Stimulated activated CD4-positive, alpha-beta T cell treated with anti-CD3 and anti-CD28 coated beads, Interleukin-4, amount 100 ng/mL, for 48 hours (primary cell): ENCODE measurements at places on chromosomes 5 and 9.

- no peak for DNase-seq
These were observed 11.7 kb downstream of the OGN start for GRCh38 chr9:92392690-92393089.

DNA sequence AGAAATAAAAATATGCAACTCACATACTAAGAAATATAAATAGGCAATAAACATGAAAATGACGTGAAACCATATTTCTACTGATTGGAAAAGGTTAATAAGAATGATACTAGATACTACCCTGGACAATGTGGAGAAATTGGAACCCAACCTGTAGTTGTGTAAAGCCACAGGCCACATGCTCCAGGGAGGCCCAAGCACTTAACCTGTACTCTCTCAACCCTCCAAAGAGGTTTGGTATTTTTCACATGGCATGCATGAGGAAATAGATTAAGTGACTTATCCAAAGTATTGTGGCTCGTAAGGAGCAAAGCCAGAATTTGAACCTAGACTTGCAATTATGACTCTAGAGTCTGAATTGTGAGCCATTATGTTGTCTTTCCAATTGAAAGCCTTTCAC is 13.4 kb downstream of the LIFR start:
- no peak for DNase-seq

DNA sequence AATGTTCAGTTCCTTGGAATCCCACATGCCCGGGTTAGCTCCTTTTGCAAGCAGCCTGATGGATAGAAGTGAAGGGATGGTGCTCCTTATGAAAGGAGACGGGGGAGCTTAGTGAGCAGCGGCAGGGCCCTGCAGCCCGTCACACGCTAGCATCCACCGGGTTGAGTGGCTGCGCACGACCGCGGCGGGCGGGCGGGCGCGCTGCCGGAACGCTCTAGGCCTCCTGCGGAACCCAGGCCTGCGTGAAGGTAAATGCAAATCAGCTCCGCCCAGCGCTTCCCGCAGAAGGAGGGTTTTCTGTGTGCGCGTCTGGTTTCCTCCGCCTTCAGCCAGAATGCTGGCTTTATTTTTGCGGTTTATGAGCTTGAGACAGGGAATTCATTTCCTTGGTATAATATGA is 19.8 kb downstream of the IL12B start:
- DNase-seq: no peak

GRCh38 chr9:137395666-137396010 is 27.3 kb downstream of the EXD3 start:
- no peak for DNase-seq

DNA sequence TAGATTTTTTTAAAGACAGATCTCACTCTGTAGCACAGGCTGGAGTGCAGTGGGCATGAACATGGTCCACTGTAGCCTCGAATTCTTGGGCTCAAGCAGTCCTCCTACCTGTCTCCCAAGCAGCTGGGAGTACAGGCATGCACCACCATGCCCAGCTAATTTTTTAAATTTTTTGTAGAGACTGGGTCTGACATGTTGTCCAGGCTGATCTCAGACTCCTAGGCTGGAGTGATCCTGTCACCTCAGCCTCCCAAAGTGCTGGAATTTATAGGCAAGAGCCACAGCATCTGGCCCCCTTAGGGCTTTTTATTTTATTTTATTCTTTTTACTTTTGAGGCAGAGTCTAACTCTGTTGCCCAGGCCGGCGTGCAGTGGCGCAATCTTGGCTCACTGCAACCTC is 56.4 kb downstream of the NSD1 start:
- DNase-seq: no peak

DNA sequence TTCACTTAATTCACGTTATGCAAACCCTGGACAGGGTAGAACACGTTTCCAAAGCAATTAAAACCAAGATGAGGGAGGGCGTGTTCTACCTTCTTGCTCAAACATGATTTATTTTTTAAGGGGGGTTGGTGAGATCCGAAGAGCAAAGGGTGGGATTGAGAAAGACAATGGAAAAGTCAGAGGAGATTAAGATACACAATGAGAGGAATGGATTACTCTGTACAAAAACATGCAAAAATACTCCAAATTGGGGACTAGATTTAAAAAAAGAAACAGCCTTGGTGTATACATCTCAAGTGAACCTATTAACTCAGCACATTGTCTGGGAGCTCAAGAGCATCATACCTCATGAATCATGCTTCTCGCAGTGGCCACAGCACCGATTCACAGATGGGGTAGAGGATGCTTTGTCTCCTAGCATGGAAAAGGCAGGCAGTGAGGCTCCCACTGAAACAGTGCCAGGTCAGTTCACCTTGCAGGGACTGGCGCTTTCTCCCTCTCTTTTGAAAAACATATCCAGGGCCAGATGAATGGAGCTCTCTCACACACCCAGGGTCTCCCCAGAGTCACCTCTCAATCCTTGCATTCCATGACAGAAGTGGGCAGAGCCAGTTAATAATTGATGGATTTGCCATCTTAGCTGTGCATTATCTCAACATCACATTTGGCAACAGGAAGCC is 459.7 kb downstream of the BNC2 start:
- no peak for DNase-seq

DNA sequence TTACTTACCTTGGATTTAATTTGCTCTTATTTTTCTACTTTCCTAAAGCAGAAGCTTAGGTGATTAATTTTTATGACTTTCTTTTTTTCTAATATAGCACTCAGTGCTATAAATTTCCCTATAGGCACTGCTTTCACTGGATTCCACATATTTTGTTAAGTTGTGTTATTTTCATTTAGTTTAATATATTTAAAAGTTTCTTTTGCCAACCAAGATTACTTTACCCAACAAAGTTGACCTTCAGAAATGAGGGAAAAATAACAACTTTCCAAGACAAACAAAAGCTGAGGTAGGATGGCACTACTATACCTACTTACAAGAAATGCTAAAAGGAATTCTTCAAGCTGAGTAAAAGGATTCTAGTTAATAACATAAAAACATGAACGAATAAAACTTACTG is 8.8 kb upstream of the IFNB1 start:
- DNase-seq: no peak

GRCh38 chr9:133071484-133072150 is 9.8 kb downstream of the CEL start:
- no peak for DNase-seq

GRCh38 chr5:60765019-60765709 is 65.2 kb upstream of the DEPDC1B start:
- no peak for DNase-seq

- no peak for DNase-seq
These were observed 85.0 kb upstream of the SSBP2 start for GRCh38 chr5:81835814-81836367.

DNA sequence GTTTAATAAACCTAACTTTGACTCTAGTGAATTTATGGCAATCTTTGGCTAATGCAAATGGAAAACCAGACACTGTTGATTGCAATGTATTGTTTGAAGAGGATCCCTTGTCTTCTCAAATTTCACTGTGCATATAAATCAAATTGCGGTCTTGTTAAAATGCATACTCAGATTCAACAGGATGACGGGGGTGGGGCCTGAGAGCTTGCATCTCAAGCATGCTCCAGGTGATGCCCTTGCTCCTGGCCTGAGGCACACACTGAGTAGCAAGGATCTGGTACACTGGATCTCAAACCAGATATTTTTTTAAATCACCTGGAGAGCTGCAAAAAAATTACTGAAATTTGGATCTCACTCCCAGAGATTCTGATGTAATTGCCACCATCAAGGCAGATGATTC is 463.7 kb downstream of the DNAH5 start:
- no peak for DNase-seq

GRCh38 chr5:34742061-34742460 is 85.9 kb downstream of the RAI14 start:
- no peak for DNase-seq

DNA sequence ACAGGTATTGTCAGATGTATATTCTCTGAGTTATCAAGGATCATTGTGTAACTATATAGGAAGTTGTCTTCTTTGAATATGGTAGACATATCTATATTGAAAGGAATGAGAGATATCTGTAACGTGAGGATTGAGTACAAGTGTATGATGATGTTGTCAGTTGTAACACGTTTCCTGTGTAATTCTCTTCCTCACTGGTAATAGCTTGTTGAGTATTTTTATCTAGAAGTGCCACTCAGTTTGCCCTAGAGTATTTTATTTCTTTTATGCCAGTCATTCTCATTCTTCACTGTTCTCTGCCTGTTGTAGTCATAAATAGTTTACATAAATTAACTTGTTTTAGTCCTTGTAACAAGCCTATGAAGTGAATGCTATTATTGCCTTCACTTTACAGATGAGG is 172.1 kb downstream of the BAAT start:
- no peak for DNase-seq

GRCh38 chr9:83572524-83572923 is 34.3 kb upstream of the FRMD3 start:
- DNase-seq: no peak

DNA sequence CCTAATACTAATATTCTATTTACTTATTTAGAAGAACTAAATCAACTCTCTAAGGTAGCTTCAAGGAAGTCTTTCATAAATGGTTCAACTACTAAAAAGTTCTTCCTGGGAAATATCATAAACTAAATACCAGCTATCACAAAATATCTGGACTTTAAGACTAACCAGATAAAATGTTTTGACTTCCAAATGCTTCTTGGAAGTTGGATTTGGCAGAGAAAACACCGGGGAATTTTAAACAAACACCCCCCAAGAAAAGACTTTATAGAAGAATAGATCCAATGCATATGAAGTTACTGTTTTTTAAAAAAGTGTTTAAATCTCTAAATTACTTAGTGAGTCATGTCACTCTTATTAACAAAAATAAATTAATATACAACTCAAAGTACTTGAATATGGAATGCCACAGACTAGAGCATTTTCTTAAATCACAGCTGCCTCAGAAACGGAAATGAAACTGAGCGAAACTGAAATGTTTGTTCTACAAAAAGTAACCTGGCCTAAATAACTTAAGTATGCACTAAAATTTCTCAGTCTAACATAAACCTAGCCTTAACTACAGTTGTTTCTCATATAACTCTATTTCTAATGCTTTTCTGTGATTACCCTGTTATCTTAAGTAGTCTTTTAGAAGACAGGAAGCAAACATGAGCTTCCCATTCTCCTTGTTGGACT is 6.8 kb downstream of the ABCA1 start:
- DNase-seq: no peak

DNA sequence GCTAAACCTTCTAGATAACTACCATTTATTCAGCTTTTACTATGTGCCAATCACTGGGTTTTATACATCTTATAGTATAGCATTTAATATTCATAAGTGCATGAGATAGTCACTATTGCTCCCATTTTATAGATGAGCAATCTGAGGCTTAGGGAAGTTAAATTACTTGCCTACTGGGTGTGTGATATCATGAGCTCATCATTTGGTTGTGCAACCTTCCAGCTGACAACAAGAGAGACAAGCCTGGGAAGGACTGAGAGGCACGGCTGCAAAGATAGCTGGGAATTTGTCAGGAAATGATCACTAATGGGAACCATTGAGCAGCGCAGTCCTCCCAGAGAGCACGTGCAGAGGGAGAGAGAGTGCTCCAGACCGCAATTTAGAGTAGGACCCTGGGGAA is 481.6 kb upstream of the KIF2A start:
- no peak for DNase-seq

DNA sequence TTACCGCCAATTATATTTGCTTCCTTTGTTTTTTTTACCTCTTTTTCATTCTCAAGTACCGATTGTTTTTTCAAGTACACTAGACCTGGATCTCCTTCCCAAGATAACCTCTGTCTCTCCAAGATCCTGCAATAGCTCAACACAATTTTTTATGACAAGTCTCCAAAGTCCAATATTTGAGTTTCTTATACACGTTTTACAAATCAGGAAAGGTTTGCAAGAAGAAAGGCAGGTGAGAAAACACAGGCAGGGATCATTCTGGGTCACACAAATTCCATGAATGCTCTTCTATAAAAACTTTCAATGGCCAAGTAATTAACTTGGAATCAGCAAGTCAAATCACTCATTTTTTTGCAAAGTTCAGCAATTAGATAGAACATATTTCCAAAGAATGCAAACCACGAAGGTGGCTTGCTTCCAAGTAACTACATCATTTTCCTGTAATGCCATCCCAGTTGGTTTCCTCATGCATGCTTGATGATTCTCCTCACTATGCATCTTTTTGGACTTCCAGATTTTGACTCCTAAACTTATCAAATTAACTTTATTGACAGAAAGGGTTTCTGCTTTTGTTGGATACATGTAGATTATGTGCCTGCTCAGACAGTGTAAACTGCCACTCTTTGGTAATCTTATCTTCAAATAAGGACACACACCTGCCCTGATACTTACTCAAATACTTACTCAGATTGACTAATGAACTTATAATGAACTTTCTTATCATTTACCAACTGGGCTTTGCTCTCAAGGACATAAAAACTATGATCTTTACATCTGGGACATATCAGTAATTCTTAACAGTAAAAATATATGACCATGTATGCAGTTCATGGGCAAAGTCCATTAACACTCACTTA is 24.7 kb upstream of the IFNE start:
- no peak for DNase-seq

DNA sequence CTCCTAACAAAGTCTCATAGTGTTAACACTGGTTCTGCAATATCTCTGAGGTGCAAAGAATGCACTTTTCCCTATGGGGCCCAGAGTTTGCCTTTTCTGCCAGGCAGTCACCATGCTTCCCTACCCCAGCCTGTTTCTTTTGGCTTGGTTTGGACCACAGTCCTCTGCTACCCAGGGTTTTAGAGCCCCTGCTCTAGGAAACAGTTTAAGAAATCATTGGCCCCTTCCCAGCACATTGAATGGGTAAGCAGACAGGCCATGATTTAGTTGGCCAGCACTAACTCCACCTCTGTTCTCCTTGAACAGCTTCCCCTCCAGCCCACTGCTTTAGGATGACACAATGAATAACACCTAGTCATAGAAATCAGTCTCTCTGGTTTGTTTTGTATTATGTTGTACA is 73.2 kb downstream of the UBAP1 start:
- no peak for DNase-seq

DNA sequence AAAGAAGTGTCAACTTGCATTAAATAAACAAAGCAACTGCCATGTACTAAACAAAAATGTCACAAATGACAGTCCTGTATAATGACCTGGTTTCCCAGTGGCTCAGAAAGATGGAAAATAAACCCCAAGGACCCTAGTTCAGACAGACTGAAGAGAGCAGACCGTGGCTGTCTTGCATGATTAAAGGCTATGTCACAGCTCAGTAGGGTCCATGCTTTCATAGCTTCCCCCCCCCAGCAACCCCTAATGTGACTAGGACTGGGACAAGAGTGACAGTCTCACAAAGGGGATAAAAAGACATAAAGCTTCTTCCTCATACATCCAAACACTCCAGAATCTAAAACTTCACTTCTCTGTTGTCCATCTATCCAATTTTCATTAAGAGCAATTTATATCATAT is 113.6 kb downstream of the NR6A1 start:
- DNase-seq: no peak

- no peak for DNase-seq
These were observed 52.8 kb upstream of the PRSS3 start for GRCh38 chr9:33742519-33742918.

- DNase-seq: no peak
These were observed 41.9 kb downstream of the GLRX start for GRCh38 chr5:95780597-95780996.

DNA sequence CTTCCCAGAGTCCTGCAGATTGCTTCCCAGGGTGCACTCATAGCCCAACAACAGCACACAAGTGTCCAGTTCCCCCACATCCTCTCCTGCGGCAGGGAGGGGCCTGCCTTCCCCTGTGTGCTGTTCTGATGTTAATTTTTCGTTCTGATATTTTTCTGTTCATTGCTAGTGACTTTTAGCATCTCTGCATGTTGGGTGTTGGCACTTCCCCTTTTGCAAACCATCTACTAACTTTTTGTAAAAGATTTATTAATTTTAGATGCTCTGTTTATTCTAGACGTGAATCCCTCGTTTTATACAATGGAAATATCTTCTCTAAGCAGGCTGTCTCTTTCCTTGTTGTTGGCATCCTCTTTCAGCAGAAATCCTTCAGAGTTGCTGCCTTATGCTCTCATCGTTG is 97.3 kb upstream of the DAP start:
- no peak for DNase-seq
